Activated CD4-positive, alpha-beta memory T cell treated with anti-CD3 and anti-CD28 coated beads for 36 hours (primary cell): ENCODE measurements at places on chromosomes 11 and 22.
A peak's percentile ranks its signal among the peaks of the same experiment; 100 is the strongest.

GRCh38 chr11:16191868-16192240, 164.5 kb downstream of the SOX6 start:
- H3K4me3 ChIP-seq: no peak overlapping the region
- no peak for DNase-seq
- no peaks in the 10 kb centered on the region for H3K36me3 ChIP-seq
- H3K4me1 ChIP-seq: no peaks in the 10 kb centered on the region
- H3K27ac ChIP-seq: no peak overlapping the region
- H3K27me3 ChIP-seq: no peaks in the 10 kb centered on the region

GRCh38 chr11:102886999-102887398, 12.2 kb upstream of the MMP12 start:
- DNase-seq: no peak
- no peak overlapping the region for H3K27ac ChIP-seq
- peaks cover 7% of the 10 kb centered on the region for H3K4me1 ChIP-seq
- H3K27me3 ChIP-seq: no peaks in the 10 kb centered on the region
- no peak overlapping the region for H3K4me3 ChIP-seq

- H3K4me3 ChIP-seq: no peak overlapping the region
- H3K27me3 ChIP-seq: peaks cover 5% of the 10 kb centered on the region
- no peaks in the 10 kb centered on the region for H3K4me1 ChIP-seq
- no peaks in the 10 kb centered on the region for H3K36me3 ChIP-seq
These were observed 7.1 kb downstream of the LINC01488 start for GRCh38 chr11:69488543-69488940.

GRCh38 chr11:129937592-129938238, 42.3 kb upstream of the NFRKB start:
- no peak overlapping the region for H3K4me3 ChIP-seq
- H3K27me3 ChIP-seq: no peaks in the 10 kb centered on the region
- peaks cover 5% of the 10 kb centered on the region for H3K36me3 ChIP-seq
- DNase-seq: no peak

DNA sequence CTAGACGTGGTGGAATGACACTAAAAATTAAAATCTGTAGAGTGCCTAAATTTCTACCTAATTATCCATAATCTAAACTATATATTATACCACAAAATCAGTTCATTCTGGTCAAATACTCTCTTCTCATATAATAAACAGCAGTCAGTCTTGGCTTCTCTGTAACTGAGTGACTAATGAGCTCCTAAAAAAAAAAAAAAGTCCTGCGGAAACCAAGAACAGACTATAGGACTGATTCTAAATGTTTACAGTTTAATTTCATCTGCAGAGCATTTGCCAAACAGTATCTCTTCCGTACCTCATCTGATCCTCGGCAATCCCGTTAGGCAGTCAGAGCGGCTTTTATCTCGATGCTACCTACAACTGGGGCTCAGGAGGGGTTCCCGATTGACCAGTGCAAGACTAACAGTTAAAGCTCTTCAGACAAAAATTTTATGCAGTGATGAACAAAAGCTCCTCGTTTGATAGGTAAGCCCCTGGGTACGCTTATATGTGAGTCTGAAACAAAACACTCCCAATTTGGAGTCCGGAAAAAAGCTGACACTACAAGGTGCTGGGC, 686 bp downstream of the KIF18A start:
- peaks cover 44% of the 10 kb centered on the region for H3K4me1 ChIP-seq
- peak; percentile 16 for DNase-seq
- peaks cover 1% of the 10 kb centered on the region for H3K27me3 ChIP-seq
- H3K27ac ChIP-seq: peak overlapping the region; percentile 99
- peak overlapping the region; percentile 99 for H3K4me3 ChIP-seq
- peaks cover 4% of the 10 kb centered on the region for H3K36me3 ChIP-seq

GRCh38 chr22:35544827-35545226, 4.2 kb downstream of the RASD2 start:
- no peak for DNase-seq
- H3K4me3 ChIP-seq: no peak overlapping the region
- peaks cover 4% of the 10 kb centered on the region for H3K4me1 ChIP-seq
- H3K36me3 ChIP-seq: no peaks in the 10 kb centered on the region
- H3K27me3 ChIP-seq: peaks cover 29% of the 10 kb centered on the region

DNA sequence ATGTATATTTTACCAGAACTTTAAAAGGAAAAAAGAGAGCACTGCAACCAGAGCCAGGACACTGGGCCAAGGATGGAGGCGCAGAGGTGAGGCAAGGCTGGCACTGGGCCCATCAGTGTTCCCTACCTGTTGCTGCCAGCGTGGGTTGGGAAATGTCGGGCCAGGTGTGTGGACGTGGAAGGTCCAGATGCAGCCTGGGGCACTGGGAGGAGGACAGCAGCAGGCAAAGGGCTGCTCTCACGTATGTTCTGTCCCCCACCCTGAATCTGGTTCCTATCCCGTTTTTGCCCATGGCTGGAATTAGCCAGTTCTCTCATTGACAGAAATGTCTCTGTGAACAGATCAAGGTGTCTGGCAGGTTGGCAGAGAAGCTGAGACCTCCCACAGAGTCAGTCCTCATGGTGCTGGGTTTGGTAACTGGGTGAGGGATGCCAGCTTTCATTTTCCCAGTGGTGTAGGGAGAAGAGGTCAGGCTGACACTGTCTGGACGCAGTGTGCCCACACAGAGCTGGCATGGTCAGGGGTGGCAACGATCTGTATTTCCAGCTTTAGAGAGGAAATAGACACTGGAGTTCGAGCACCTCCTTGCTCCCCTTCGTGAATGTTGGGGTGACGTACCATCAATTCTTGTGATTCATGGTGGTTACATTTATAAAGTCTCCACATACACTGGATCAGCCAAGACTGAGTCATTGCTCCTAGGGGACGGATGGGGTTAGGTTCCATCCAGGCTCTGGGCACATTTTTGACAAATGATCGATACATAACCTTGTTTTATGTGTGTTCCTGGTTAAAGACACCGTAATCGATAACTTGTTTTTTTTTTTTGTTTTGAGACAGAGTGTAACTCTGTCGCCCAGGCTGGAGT, 4.3 kb upstream of the PNPLA3 start:
- H3K27ac ChIP-seq: no peak overlapping the region
- H3K4me1 ChIP-seq: peaks cover 4% of the 10 kb centered on the region
- no peaks in the 10 kb centered on the region for H3K36me3 ChIP-seq

DNA sequence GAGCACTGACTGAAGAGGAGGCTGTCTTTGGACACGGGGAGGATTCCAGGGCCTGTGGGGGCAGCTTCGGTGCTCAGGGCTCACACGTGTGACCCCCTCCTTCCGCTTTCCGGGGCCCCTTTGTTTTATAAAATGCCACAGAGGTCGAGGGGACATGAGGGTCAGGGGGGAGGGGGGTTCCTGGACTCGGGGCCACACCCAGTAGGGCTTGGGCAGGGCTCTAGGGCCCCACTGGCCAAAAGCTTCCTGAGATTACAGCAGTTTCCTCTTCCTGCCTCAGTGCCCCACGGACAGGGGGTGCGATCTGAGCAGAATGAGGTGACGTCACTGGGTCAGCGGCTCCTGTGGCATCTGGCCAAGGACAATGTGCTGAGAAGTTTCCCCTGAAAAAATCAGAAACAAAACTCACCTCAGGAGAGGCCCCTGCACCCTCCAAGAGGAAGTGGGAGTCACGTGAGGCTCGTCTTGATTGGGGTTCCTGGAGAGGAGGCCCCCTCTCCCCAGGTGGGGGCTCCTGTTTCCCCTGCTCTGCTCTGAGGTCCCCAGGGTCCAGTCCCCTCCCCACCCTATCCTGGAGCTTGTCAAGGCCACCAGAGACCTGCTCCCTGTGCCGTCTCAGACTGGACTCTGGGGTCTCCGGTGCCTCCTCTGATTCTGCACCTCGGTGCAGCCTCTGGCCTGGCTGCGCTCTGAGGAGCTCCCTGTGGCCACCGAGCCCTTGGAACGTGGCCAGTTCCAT, 6.4 kb upstream of the IFITM3 start:
- H3K27me3 ChIP-seq: no peaks in the 10 kb centered on the region
- peaks cover 63% of the 10 kb centered on the region for H3K4me1 ChIP-seq
- H3K4me3 ChIP-seq: peak overlapping the region; percentile 61
- peak; percentile 89 for DNase-seq

GRCh38 chr11:2201542-2201941, 29.9 kb upstream of the TH start:
- H3K4me1 ChIP-seq: peaks cover 2% of the 10 kb centered on the region
- no peaks in the 10 kb centered on the region for H3K27me3 ChIP-seq
- H3K36me3 ChIP-seq: no peaks in the 10 kb centered on the region
- DNase-seq: no peak
- no peak overlapping the region for H3K4me3 ChIP-seq

- H3K4me1 ChIP-seq: no peaks in the 10 kb centered on the region
- no peak for DNase-seq
- no peaks in the 10 kb centered on the region for H3K36me3 ChIP-seq
- H3K27me3 ChIP-seq: peaks cover 18% of the 10 kb centered on the region
These were observed 8.8 kb upstream of the WNT11 start for GRCh38 chr11:76214968-76215548.

GRCh38 chr11:120611581-120611980, 100.0 kb downstream of the GRIK4 start:
- no peak overlapping the region for H3K27ac ChIP-seq
- H3K27me3 ChIP-seq: peaks cover 2% of the 10 kb centered on the region
- no peaks in the 10 kb centered on the region for H3K36me3 ChIP-seq
- no peak overlapping the region for H3K4me3 ChIP-seq
- H3K4me1 ChIP-seq: no peaks in the 10 kb centered on the region

DNA sequence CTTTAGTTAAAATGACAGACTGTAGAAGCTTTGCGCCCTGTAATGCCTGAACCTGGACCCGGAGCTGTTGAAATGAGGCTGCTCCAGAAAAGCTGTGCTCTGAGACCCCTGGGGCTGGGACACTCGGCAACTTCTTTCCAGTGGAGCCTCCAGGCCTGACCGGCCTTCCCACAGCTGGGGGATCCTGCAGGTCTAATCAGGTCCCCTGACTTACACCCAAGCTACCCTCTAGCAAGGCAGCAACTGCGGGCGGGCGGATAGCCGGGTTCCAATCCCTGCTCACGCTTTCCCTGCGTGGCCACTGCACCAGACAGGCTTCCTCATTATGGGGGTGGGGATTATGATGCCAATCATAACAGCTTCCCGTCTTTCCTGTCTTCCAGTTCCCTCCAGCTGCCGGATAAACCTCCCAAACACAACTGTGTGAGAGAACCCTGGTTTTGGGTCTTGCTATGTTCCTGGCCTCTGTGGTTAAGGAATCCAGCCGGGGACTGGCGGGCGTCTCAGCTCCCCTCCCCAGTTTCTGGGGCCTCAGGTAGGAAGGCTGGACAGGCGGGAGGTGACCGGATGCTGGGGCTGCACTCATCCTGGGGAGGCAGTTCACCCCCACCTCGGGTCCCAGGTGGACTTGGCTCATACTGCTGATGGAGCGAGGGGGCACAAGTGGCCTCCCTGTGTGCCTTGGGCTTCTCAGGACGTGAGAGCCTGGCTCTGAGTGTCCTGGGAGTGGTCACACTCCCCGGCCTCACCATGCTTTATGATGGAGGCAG, 38.6 kb downstream of the PARVG start:
- no peak for DNase-seq
- no peaks in the 10 kb centered on the region for H3K36me3 ChIP-seq
- H3K27ac ChIP-seq: no peak overlapping the region
- H3K27me3 ChIP-seq: no peaks in the 10 kb centered on the region
- no peak overlapping the region for H3K4me3 ChIP-seq
- no peaks in the 10 kb centered on the region for H3K4me1 ChIP-seq

- H3K4me3 ChIP-seq: no peak overlapping the region
- DNase-seq: no peak
- peaks cover 17% of the 10 kb centered on the region for H3K4me1 ChIP-seq
- H3K36me3 ChIP-seq: peaks cover 41% of the 10 kb centered on the region
- H3K27ac ChIP-seq: no peak overlapping the region
- no peaks in the 10 kb centered on the region for H3K27me3 ChIP-seq
These were observed 30.4 kb downstream of the CYP2R1 start for GRCh38 chr11:14861680-14862079.

GRCh38 chr11:111586388-111586831, 15.8 kb upstream of the SIK2 start:
- no peaks in the 10 kb centered on the region for H3K36me3 ChIP-seq
- no peak overlapping the region for H3K4me3 ChIP-seq
- DNase-seq: peak; percentile 35
- no peaks in the 10 kb centered on the region for H3K27me3 ChIP-seq
- no peak overlapping the region for H3K27ac ChIP-seq

DNA sequence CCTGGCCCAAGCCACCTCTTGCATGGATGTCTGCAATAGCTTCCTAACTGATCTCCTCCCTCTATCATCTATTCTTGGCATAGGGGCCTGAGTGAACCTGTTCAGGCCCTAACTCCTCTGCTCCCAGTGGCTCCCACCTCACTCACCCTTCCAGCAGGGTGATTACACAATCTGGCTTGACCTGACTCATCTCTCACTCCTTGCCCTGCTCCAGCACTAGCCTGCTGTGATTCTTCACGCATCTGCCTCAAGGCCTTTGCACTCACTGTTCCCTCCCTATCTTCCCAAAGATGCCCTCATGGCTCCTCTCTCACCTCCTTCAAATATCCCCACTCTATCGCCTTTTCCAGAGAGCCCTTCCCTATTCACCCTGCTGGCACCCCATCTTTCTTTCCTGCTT, 10.5 kb downstream of the SCN4B start:
- no peak for DNase-seq
- H3K36me3 ChIP-seq: no peaks in the 10 kb centered on the region
- peaks cover 38% of the 10 kb centered on the region for H3K27me3 ChIP-seq
- H3K4me3 ChIP-seq: no peak overlapping the region
- no peak overlapping the region for H3K27ac ChIP-seq

DNA sequence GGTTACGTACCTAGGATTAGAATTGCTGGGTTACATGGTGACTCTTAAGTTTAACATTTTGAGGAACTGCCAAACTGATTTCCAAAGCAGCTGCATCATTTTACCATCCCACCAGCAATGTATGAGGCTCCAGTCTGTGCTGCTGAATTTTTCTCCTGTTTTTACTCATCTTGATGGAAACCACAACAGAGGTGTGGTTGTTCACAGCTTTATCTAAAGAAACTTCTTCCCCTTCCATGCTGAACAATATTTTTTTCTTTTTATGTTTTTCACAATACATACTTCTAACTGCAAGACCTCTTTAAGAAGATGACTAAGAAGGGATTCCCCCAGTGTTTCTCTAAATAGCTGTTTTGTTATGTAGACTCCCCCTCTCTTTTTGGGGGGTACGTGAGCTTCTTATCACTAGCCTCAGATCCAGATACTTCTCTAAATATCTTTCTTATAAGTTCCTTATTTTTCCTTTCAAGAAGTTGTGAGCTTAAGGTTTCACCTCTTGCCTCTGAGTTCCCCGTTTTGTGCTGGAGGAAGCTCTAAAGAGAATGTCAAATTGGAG, 24.0 kb downstream of the TCP11L1 start:
- H3K27ac ChIP-seq: no peak overlapping the region
- H3K4me1 ChIP-seq: peaks cover 31% of the 10 kb centered on the region
- no peak overlapping the region for H3K4me3 ChIP-seq
- H3K27me3 ChIP-seq: no peaks in the 10 kb centered on the region
- peak; percentile 22 for DNase-seq
